ENCODE measurements at places on chromosomes 13 and 19.
A peak's percentile ranks its signal among the peaks of the same experiment; 100 is the strongest.

DNA sequence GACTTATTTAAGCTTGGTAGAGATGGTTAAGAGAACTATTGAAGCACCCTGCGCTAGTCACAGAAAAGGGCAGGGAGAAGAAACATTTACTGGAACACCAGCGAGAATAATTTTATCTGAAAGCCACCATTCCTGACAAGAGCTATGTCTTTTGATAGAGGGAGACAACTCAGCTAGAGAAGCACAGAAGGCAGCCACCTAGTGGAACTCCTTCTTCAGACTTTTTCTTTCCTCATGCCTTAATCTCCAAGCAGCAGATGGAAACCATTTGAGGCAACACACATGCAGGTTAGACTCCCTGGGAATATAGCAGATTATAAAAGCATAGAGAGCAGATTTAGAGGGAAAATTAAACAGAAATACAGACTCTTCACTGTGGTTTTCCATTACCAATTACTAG lies 813.4 kb downstream of the SLITRK6 start:
- peak; percentile 75 for DNase-seq

DNA sequence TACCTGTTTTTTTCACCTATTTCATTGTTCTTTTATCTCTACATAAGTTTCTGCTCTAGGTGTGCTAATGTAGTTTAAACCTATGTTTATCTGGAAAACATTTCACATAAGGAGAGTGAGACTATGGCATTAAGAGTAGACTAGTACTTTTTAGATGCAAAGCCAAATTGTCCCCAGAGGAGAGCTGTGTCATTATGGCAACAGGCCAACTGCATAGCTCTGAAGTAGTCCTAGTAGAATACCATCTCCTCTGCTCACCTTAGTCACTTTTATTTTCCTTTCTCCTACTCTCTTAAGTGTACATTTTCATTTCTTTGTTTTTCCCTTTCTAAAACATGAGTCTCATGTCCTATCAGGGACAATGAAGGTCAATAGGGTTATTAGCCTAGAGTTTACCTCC lies 123.1 kb downstream of the ITGBL1 start:
- DNase-seq: no peak

- DNase-seq: no peak
Measured at GRCh38 chr13:108919036-108919907, 289.9 kb downstream of the MYO16 start.

- peak; percentile 45 for DNase-seq
Measured at GRCh38 chr19:11673608-11674041, 65.1 kb downstream of the ZNF823 start.

GRCh38 chr19:42229855-42230351 lies 9.8 kb downstream of the ZNF526 start:
- DNase-seq: peak; percentile 98

DNA sequence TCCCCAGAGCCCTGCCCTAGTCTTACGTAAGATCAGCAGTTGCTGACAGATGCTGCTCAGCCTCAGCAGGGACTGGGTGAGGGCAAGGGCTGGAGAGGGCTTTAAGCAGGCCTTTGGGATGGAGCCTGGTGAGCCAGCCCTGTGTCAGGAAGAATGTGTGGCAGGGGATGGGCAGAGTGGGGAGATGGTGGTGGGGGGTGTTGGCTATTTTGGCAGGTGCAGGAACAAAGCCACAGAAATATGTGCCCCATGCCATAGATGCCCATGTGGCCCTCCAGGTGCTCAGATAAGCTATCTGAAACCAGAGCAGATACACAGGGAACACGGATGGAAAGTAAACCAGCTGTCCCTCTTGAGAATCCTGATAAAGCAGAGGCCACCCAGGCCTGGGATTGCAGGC lies 1325.0 kb downstream of the UQCRFS1 start:
- no peak for DNase-seq

DNA sequence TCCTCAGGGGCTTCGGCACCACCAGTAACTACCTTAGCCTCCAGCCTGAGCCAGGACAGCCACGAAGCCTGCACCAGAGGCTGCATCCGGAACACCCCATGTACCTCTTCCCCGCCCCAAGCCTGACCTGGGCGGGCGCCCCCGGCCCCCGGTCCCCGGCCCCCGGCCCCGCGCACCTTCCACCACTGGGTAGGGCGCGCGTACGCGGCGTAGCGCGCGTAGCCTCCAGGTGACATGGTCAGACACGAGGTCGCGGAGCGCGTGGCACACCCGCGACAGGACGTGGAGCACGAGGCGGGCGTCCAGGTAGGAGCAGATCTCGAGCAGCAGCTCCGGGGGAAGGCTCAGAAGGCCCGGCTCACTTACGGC lies 450 bp downstream of the FBXW9 start:
- DNase-seq: no peak

DNA sequence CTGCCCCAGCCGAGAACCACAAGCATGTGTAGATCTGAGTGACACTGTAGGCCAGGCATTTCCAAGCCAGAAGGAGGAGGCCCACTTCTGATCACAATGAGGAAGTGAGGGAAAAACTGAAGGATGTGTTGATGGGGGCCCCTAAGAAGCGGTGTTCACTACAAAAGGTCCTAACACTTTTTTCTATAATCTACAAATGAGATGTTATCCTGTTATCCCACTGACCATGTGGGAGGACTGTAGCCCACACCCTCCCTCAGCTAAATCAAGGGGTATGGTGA lies 99.0 kb upstream of the MCF2L start:
- DNase-seq: no peak

- DNase-seq: no peak
Measured at GRCh38 chr19:9962623-9963290, 26.4 kb upstream of the OLFM2 start.

DNA sequence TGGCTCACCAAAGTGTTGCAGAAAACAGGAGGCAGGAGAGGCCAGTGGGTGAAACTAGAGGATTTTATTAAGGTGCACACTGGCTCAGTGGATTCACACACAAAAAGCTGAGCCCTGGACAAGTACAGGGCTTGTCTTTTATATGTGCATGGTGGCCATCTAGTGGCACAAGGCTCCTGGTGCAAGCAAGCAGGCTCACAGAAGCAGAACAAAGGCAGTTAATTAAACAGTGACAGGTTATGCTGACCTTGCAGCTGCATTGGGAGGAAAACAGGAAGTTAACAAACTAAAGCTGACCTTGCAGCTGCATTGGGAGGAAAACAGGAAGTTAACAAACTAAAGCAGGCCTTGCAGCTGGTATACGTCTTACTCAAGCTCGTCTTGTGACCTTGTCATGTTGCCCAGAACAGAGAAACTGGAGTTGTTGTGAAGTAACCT lies 65.3 kb upstream of the ZNF681 start:
- DNase-seq: peak; percentile 43

DNA sequence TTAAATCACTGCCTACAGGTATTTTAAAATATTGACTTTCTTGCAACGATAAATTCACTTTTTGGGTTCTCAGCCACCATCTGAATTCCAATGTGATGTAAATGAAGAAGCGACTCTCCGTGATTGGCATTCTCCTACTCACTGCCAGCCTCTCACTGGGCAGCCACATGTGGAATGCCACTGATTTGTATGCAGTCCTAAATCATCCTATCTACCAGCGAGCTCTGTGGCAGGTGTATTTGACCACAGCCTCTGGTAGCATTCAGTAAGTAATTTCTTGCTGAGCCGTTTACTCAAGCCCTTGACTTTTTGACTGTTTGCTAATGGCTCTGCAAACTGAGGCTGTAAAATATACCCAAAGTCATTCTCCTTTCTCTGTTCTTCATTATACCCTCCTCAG lies 559.0 kb upstream of the SLC10A2 start:
- DNase-seq: no peak

- DNase-seq: no peak
Measured at GRCh38 chr13:33105387-33106005, 89.3 kb downstream of the KL start.

Data from NCI-H82 (cell line).